Uterus (tissue), 4 donors: ENCODE measurements at places on chromosomes 7 and 10.

- DNase-seq = no peak
These were observed 98.0 kb upstream of the PIK3CG start for GRCh38 chr7:106767078-106767477.

DNA sequence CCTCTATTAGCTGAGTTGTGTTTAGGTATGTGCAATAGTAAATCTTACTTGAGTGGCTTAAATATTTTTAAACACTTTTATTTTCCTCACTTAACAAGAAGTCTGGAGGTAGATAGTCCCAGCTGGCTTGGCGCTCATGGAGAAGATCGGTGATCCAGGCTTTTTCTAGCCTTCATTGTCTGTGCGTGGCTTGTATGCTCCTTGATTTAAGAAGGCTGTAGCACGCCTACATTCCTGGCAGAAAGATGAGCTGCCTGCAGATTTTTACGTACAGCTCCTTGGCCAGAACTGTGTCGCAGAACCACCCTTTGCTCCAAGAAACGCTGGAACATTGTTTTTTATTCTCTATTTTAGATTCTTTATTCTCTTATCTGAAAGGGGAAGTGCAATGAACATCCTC lies 284.1 kb downstream of the KIF20B start:
- DNase-seq = no peak

DNA sequence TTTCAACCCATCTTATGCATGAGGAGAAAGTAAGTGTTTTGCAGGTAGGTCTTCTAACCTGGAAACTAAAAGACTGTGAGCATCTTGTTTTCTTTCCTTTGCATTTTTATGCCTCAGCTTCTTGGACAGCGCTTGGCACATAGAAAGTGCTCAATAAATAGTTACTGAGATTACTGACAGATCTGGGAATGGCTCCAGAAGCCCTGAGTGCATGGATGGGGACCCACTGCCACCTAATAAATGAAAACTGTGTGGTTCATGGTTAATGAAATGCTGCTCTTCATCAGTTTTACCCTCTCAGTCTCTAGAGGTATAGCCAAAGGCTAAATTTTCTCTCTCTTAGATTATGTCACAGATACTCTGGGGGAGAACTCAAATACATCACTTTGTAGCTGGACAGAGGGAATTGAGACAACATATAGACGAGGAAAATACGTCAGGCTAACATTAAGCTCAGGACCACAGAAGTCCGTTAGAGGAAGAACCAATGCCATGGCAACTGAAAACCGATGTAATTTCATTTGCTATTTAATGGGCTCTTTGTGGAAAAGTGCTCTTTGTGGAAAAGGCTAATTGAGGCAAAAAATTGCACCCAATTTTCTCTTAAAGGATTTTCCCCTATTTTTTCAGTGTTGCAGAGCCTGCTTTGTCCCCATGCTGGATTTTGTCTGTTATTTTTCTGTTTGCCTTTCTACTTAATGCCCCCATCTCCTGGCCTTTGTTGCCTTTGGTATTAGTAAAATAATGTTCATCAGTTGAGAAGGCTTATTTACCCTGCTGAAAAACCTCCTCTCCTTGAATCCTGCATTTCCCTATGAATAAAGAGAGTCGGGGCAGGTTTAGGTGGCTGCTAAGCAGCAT lies 17.8 kb downstream of the ASB4 start:
- no peak for DNase-seq

DNA sequence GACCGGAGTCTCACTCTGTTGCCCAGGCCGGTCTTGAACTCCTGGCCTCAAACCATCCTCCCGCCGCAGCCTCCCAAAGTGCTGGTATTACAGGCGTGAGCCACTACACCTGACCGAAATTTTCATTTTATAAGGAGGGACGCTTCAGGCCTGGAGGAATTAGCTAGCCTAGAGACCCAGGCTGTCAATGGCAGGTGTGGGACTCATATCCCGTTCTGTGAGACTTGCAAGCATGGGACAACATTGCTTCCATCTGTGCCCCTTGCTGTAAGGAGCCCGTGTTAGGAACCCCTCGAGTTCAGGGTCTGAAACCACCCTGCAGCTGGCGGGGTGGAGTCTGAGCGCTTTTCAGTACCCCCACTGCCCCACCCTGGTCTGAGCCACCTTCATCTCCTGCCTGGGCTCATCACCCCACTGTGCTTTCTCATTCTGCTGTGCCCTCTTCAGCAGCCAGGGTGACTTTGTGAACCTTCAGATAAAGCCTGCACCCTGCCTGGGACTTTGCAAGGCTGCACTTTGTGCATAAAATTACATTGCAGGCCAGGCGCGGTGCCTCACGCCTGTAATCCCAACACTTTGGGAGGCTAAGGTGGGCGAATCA lies 1.3 kb upstream of the DAGLB start:
- no peak for DNase-seq
